ENCODE measurements at places on chromosomes 3 and 15.

GRCh38 chr3:58092521-58092920, 84.3 kb downstream of the FLNB start:
- DNase-seq = no peak

GRCh38 chr15:101491734-101492640, 2.5 kb upstream of the PCSK6 start:
- DNase-seq = no peak

- no peak for DNase-seq
These were observed 234.0 kb downstream of the RBMS3 start for GRCh38 chr3:29514912-29515311.

GRCh38 chr3:43612419-43612818, 9.4 kb downstream of the ANO10 start:
- DNase-seq = no peak

DNA sequence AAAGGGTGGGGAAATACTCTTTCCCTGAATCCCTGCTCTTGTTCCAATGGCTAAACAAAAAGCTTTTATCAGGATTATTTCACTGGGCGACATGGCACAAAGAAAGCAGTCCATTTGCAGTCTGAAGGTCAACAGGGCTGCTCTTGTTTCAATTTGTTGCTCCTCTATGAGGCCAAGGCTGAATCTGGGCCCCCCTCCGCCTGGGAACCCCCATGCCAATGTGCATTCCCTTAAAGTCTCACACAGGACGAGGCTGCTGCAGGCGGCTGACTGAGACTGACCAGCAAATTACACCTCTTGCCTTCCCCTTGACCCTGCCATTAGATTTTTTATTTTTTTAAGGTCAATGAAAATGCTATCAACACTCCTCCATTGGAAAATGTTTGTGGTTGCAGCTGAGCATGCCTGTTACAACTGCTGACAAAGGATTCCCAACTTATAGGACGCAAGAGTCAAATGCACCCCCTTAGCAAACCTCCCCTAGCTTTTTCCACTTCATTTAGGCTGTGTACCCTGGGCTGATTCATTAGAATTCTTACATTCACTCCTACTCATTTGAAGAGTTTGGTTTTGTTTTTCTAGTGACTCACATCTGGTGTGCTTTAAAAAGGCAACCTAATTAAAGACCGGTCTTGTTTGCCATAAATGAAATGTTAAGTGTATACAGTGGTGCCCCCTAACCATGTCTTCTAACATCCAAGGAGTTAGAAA, 60.8 kb upstream of the ARHGEF3 start:
- DNase-seq = peak; percentile 26

- DNase-seq = no peak
These were observed 51.2 kb downstream of the LYSMD4 start for GRCh38 chr15:99681990-99682389.

DNA sequence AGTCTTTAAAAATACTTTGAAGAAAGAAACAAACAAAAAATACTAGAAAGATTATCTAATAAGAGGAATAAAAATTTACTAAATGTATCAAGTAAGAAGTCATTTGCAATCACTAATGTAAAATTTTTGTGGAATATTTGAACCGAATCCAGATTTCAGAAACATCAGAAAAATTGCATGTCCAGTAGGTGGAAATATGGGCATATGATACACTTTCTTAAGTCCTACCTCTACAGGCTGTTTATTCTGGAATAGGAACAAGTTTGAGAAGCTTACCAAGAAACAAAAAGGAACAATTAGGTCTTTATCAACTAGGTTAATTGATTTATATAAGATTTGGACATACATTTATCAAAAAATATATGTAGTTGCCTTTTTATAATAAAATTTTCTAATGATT, 292.9 kb upstream of the ROBO1 start:
- no peak for DNase-seq

DNA sequence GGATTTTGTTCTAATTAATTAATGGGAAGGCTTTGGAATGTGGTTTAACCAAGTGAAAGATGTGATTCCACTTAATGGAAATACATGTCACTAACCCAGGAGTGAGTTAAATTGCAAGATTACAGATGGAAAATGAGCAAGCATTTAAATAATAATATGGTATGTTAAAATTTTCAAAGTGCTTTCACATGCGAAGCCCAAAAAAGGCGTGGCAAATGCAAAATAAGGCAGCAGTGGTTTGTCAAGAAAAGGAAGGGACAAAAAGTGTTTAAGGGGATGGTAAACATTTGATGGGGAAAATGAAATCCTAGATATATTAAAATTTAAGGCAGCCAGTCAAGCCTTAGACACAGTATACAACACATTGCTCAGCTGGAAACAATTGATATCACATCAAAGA, 2.9 kb downstream of the TICRR start:
- DNase-seq = no peak

DNA sequence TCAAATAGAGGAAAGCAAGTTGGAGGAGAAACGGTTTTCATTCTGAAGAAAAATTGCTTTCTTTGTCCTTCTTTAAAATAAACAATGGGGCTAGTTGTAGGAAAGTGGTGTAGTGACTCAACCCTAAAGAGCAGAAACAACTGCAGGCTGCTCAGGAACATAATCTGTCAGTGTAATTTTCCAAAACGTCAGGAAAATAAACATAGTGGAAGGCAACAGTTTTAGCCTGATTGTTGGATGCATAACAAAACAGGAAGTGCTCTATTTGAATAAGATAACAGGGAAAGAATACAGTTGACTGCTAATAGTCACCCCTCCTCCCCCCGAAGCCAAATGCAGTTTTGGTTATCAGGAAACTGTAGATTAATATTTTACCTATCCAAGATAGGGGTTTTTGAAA, 167.6 kb downstream of the ECT2 start:
- DNase-seq = no peak

DNA sequence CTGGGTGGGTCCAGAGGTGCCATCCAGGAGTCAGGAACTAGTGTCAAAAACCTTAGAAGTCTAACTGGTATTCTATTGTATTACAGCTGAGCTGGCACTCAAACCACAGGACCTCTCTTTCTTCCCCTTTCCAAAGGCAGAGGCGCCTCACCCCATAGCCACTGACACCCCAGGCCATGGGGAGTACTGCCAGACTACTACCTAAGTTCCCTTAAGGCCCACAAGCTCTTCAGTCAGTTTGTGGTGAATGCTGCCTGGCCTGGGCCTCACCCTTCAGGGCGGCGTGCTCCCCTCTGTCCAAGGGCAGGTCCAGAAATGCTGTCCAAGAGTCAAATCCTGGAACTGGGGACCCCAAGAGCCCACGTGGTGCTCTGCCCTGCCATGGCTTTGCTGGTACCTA, 43.0 kb upstream of the FGF7 start:
- DNase-seq = no peak
